ENCODE measurements at places on chromosomes 12 and 14.
A peak's percentile ranks its signal among the peaks of the same experiment; 100 is the strongest.

DNA sequence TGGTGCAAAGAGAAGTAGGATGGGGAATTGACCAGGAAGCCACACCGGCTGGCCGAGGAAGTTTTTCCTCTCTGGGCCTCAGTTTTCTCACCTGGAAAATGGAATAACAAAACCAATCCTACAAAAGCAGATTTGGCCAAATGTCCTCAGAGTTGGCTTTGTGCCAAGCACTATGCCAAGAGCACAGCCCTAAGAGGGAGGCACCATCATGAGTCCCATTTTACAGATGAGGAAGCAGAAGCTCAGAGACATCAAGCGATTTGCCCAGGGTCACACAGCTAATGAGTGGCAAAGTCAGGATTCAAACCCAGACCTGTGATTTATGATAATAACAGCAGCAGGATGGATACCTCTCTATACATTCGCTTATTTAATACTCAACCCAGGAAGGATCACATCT lies 27.3 kb downstream of the RASAL1 start:
- DNase-seq: no peak

DNA sequence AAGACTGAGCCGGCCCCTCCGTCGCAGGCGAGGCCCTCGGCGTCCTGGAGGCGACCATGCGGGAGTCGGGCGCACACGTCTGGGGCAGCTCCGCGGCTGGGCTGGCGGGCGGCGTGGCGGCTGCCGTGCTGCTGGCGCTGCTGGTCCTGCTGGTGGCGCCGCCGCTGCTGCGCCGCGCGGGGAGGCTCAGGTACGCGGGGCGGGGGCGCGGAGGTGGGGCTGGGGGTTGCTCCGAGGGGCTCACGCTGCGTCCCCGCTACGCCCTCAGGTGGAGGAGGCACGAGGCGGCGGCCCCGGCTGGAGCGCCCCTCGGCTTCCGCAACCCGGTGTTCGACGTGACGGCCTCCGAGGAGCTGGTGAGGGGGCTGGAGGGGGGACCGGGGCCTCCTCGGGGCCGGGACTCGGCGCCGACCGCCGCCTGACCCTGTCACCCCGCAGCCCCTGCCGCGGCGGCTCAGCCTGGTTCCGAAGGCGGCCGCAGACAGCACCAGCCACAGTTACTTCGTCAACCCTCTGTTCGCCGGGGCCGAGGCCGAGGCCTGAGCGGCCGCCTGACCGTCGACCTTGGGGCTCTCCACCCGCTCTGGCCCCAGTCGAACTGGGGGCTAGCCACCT lies 7.8 kb downstream of the AMN start:
- no peak for DNase-seq

GRCh38 chr12:93894391-93895088 lies 217.4 kb downstream of the CRADD start:
- no peak for DNase-seq

DNA sequence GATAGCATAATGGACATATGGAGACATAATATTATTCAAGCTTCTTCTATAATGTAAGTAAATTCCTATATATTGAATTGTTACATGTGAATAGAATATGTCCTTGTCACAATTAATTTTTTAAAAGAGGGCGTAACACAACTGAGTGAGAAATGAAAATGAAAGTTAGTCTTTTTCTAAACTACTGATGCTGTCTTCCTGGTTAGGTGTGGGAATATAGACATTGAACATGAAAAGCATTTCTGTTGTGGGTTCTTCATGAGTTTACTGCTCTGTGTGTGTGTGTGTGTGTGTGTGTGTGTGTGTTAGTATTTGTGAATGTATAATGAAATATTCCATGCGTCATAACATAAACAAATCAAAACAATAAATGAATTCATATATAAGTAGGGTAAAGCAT lies 40.5 kb upstream of the RTL1 start:
- no peak for DNase-seq

DNA sequence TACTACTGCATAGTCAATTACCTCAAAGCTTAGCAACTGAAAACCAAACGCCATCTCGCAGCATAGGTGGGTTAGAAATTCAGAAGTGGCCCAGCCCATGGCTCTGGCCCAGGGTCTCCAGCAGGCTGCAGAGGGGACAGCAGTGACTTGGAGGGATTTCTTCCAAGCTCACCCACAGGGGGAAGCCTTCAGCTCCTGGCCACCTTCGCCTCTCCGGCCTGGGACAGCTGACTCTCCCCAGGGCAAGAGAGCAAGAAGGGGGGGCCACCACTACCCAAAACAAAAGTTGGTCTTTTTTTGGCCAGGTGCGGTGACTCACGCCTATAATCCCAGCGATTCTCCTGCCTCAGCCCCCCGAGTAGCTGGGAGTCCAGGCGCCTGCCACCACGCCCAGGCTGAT lies 32.2 kb upstream of the ANKRD9 start:
- DNase-seq: no peak

DNA sequence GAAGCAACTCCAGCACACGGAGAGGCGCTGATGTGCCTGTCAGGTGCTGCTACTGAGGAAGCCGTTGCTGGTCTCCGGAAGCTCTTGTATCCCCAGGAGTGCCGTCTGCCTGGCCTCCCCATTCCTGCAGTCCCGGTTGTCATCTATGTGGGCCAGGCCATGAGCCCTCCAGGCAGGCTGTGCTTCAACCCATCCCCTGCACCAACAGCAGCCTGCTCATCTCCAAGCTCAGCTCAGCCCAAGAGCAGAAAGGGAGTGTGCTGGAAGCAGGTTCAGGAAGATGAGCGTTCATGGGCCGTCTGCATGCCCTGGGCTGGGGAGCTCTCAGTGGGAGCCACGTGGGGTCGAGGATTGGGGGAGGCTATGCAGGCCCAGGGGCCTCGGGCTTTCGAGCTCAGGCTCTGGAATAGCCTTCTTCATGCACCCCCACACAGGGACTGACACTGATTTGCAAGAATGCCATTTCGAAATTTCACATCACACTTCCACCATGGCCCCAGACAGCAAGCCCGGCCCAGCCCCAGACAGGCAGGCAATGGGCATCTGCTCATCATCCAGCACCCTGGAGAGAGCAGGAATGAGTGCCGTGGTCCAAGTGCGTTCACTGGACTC lies 164.5 kb downstream of the KIF26A start:
- no peak for DNase-seq

DNA sequence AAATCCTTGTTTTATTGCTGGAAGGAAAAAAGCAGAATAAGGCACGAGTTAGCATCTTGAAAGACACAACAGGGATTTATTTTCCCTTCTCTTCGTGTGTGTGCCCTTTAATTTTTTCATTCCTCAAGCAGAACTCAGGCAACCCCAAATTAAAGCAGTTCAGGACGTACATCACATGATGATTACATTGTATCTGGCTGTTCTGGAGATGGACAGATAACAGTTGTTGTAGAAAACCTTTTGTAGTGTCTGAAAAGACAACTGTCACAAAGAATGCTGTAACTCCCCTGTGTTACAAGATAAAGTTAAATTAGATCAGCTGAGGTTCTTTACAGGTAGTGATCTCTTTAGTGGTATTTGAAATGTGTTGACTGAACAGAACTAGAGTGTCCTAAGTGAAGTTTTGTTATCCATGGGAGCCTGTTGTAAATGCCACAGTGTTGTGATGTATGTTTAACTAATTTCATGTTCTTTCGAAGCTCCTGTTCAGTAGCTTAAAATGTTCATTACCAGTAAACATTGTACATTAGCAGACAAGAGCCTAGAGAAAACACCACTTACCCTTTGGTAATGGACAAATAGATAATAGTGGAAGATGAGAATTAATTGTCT lies 58.5 kb downstream of the TMTC2 start:
- no peak for DNase-seq

DNA sequence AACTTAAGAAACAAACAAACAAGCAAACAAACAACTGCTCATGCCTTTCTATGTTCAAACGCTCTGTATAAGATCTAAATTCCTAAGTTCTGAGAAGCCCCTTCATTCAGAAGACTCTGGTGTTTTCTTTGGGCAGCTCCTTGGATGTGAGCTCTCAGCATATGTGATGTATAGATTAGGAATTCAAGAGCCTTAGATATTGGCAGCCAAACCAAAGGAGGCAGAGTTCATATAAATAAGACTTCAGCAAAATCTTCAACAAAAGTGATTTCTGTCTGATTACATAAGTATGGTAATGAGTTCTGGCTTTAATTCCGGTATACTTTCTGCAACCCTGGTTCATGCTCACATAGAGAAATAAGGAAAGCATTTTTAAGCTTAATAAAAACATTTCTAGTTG lies 145.6 kb downstream of the DYRK2 start:
- DNase-seq: no peak

GRCh38 chr14:75315144-75315543 lies 36.5 kb downstream of the FOS start:
- no peak for DNase-seq

DNA sequence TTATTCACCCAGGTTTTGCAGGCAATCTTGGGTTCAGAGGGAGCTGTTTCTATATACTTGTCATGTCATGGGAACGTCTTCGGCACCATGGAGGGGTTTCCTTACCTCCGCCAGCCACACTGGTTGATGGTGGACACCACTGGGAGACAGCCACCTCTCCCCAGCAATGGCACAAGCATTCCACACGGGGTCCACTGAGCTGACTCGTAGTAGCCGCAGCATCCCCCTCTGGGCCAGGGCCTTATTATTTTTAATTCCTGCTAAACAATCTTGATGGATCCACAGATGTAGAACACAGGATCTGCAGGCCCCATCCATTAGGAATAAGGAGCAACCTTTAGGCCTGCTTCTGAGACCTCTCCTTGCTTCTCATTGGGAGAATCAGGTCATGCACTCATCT lies 132.9 kb downstream of the DICER1 start:
- DNase-seq: no peak

GRCh38 chr12:132323171-132324010 lies 6.0 kb downstream of the GALNT9 start:
- DNase-seq: no peak

- no peak for DNase-seq
Measured at GRCh38 chr12:131491155-131491554, 219.7 kb upstream of the SFSWAP start.

DNA sequence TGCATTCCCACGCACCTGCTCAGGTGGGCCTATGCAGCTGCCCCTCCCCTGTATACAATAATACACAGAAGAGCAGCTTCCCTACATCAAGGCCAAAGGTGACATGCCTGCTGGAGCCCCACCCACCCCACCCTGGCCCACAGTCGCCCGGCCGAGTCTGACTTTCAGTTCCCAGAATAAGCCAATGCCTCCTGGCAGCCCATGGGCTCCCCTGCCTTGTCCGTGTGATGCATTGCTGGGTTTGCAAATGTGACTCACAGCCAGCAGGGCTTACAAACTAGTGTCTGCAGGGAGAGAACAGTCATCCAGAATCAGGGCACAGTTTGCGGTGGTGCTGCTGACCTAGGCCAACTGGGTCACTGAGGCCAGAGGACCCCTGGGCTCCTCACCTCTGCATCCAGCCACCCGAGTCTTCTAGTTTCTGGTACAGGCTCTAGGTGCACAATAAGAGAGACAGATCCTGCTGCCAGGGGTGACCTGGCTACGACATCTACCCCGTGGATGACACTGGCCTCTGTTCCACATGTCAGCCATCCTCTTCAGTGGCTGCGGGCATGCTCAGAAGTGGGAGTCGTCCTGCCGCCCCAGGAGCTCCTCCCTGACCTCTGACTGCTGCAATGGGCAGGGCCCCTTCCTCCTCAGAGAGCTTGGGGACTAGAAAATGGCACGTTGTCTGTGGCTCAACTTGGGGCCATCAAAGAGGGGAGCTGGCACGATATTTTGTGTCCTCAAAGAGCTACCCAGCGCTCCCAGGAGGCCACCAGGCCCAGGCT lies 84.5 kb downstream of the CHGA start:
- no peak for DNase-seq

DNA sequence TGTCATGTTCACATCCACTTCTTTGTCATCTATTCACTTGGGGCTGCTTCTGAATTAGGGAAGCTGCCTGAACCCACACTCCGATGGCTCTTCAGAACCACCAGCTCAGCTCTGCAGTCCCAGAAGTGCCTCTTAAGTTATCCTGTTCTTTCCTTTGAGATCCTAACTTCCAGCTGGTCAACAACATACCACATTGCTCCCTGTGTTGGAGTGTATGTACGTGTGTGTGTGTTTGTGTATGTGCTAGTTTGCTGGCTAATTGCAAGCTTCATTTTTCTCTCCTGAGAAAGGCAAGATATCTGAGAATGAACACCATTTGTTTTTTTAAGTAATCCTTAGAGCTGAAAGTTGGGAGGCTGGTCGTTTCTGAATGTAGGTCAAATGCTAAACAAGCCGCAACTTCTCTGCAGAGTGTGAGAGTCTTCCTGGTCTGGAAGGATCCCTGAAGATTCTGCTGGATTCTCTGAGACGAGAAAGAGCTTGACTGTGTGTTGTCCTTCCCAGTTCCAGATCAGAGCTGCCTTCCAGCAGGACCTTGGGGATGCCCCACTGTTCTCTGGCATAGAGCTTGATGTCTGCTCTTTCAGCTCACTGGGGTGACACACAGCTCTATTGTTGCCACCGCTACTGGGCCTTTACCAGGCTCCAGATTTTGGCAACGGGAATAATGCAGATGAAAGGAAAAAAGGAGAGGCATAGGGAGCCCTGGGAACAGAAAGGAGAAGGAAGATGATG lies 839 bp downstream of the GSG1 start:
- no peak for DNase-seq

- DNase-seq: peak; percentile 56
Measured at GRCh38 chr12:119512772-119513497, 80.6 kb upstream of the TMEM233 start.

DNA sequence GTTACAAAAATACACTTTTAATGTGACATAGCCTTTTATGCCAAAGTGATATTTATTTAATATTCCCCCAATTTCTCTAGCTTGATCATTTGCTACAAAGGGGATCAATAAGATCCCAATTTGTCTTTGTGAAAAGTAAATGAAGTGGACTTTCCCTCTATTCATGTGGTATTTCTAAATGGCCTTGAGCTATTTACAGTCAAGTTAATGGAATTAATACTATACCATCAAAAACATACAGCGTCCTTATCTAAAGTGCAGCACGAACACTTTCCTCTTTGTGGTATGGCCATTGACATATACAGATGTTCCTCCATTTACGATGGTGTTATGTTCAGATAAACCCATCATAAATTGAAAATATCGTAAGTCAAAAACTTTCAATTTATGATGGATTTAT lies 23.2 kb downstream of the CFL2 start:
- no peak for DNase-seq

DNA sequence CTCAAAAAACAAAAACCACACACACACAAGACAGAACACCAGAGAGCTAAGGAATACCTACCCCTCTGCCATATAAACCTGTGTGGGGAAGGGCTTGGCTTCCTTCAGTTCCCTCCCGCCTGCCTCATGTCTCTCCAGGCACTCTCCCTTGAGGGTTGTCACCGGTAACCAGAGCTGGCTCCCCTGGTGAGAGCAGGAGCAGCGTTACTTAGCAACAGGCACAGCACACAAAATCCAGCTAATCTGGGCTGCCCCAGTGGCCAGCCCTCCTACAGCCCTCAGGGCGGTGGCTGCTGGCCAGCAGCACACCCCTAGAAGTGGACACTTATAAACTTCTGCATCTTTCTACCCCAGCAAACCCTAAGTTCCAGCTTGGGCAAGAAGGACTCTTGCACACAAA lies 21.6 kb upstream of the NR4A1 start:
- no peak for DNase-seq

DNA sequence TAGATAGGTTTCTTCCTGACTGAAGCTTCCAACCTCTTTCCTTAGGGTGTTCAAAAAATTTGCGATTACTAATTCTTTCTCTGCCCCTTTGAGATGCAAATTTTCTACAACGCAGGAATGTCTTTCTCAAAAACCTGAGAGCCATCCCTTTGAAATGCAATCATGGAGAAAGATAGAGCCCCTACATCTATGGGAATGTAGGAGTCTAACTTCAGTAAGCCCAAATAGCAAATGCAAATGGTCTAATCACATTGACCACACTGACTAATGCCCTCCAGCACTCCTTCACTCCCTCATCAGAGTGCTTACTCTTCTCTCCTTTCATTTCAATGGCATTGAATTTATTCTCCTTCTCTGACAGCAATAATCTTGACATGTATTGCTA lies 107.1 kb downstream of the SLC6A15 start:
- no peak for DNase-seq

All from K562 (cell line).